ENCODE measurements at places on chromosomes 2 and 18. TPM values are rescaled to one million over a fixed set of nuclear protein-coding genes. Genes with fewer than 3 reads are reported as not detected.

The ARHGAP25 gene
- polyA plus RNA-seq = 56.8 TPM

The HSBP1L1 gene
- polyA plus RNA-seq = 10.8 TPM

GRCh38 chr18:80247393-80247841 lies at the start of gene PARD6G:
PARD6G (minus strand) TSS chr18:80247514; CDS start chr18:80247348, 166 bp downstream.
- peak; percentile 40 for DNase-seq

DNA sequence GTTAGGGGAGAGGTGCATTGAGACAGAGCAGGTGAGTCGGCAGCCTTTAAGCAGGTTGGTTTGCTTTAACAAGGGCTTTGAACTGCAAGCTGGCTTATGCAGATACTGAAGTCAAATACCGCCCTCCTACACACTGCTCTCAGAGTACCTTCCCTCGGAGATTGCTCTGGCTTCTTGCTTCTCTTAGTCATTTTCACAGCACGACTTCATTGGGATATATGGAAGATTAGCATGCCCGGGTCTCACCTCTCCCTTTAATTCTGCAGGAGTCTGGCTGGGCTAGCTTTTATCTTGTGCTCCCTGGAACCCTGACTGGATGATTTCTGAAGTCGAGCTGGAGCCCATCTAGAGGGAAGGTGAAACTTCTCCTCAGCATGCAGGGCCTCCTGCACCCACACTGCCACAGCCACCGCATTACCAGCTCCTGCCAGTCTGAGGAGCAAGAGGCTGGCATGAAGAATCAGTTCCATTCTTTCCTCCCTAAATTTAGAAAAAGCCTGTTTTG lies 395.5 kb upstream of the HNRNPA3 start:
- no peak for DNase-seq

DNA sequence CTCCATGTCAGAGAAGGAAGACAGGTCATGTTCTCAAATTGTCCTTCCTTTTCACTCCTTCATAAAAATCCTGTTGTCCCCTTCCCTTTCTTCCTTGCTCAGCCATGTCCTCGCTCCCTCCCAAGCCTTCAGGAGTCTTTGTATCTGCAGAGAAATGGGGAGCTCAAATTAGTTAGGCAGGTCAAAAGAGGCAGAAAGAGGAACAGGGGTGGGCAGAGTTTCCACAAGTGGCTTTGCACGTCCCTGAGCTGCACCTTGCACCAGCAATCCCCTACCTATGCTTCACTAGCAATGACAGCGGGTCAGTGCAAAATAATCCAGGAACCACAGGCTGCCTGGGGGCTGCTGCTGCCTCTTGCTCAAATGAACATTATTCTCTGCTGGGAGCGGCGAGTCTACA lies 152.1 kb upstream of the ITGA6 start:
- no peak for DNase-seq

The RND3 gene
- not detected for polyA plus RNA-seq

- no peak for DNase-seq
These were observed 122.3 kb downstream of the HAUS1 start for GRCh38 chr18:46226461-46226860.

DNA sequence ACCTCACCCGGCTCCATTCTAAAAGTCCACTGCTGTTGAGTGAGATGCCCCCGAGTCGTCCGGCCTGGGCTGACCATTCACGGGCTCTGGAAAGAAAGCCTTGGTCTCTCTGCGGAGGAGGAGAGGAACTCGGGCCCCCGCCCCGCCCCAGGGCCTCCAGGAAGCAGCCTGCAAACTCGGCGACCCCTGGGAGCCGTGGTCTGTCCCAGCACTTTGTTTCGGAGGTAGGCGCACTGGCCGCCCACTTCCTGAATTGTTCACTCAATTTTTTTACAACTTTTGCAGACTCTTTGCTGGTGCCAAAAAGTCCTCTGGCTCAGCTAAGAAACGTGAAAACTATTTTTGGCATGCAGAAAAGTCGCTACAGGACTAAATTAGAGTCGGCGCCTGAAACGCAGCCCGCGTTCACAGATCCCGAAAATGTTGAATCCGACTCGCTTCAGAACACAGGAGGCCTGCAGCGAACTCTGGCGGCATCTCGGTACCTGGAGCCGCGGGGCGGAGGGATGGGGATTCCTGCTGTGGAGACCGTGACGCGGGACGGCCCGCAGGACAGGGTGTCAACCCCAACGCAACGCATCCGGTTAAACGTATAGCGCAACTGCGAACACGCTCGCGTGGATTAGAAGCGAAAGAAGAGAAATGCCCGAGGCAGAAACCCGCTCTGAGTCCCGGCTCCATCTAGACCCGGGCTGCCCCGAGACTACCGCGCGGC lies 1.5 kb downstream of the PXDN start:
- DNase-seq = no peak

GRCh38 chr18:69897397-69898108 lies 50.1 kb downstream of the CD226 start:
- peak; percentile 5 for DNase-seq

The TMEM163 gene
- polyA plus RNA-seq = not detected

DNA sequence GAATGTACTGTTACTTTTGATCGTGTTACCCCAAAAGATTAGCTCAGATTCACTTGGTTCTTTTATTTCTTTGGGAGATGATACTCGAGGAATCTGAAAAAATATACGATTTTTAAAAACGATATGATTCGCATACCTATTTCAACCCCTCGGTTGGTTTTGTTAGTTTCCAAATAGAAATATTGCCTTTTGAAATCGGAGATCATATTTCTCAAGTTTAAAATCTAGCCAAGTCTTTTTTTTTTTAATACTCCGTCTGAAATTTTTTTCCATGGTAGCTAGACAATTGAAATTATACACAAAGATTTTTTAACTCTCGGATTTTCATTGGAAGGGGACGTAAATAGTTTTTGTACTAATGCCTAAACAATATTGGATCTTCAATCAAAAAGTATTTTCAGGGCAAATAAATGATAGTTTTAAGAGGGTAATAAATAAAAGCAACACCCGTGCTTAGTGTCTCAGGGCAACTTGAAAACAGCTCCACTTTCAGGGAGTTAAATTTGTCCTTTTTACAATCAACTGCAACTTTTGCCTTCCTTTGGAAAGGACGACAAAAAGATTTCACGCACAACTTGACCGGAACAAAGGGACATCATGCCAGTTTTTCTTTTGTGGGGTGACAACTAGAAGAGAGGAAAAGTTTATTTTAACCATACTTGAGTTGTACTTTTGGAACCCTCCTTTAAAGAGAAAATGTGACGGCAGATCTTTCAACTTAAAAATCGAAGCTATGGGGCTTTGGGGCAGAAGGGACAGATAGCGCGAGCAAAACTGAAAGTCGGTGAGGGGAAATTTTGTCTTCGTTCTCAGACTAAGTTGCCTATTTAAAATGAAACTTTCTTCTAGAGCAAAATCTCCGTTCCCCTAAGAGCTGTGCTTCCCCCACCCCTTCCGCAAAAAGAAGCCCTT lies 5.8 kb upstream of the ONECUT2 start:
- DNase-seq = no peak

GRCh38 chr2:64516651-64517510 lies 7.2 kb upstream of the AFTPH start:
- DNase-seq = no peak

The GBX2 gene
- polyA plus RNA-seq = not detected

- DNase-seq = peak; percentile 33
These were observed 7.7 kb upstream of the COL6A3 start for GRCh38 chr2:237421542-237422116.

The KCNG2 gene
- polyA plus RNA-seq = not detected

GRCh38 chr2:173248381-173248780 lies 106.3 kb upstream of the CDCA7 start:
- no peak for DNase-seq

DNA sequence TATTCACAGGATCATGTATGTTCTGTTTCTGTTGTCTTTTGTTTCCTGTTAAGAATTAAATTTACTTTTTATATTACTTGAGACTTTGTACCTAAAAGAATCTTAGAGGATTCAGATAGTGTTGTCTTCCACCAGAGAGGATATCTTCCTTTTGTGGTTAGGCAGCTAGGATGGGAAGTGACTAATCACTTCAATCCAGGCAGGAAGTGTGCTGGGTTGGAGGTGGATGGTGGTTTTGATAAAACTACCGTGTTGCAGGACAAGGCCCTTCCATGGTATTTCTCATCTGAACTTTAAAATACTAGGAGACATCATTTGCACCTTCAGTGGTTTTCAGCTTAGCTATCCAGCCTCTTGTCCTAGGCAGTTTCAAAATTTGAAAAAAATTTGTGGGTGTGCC lies 728.6 kb upstream of the CDH2 start:
- no peak for DNase-seq

DNA sequence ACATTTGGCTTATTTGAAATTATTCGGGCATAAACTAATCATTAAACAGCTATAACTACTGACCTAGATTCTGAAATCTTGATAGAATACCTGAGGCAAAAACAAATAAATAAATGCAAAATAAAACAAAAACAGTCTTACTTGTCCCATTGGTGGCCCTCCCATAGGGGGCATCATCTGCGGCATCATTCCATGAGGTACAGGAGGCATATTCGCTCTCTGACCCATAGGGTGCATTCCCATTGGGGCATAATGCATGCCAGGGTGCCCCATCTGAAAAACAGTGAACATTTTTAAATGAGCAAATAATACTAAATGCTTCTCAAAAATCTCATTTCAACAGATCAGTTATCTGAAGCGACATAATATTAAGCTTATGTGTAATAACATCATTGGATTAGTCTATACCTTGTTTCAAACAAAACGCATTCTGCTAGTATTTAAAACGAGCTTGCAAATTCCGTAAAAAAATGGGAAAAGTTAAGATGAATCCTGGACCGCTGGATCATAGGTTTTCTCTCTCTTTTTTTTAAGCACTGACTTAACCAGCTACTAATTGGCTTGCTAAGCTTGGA lies 1.3 kb downstream of the PRPF40A start:
- DNase-seq = peak; percentile 6

The UGT1A10 gene
- polyA plus RNA-seq = not detected

GRCh38 chr2:38260469-38260868 lies 116.6 kb downstream of the ATL2 start:
- no peak for DNase-seq

- no peak for DNase-seq
These were observed 151.9 kb upstream of the TANK start for GRCh38 chr2:161008311-161008710.

GRCh38 chr2:47307066-47307465 lies 95.9 kb upstream of the MSH2 start:
- DNase-seq = no peak

The MARCHF4 gene
- polyA plus RNA-seq = not detected

GRCh38 chr2:144217853-144218633 lies 301.9 kb downstream of the ZEB2 start:
- no peak for DNase-seq

Data from CD14-positive monocyte (primary cell).